Activated gamma-delta T cell treated with anti-CD3 and anti-CD28 coated beads, Interleukin-2, amount 50 U/mL, for 16 hours (primary cell): ENCODE measurements at places on chromosomes 6 and 20.

- no peak for DNase-seq
These were observed 81.8 kb upstream of the CNKSR3 start for GRCh38 chr6:154592199-154592860.

DNA sequence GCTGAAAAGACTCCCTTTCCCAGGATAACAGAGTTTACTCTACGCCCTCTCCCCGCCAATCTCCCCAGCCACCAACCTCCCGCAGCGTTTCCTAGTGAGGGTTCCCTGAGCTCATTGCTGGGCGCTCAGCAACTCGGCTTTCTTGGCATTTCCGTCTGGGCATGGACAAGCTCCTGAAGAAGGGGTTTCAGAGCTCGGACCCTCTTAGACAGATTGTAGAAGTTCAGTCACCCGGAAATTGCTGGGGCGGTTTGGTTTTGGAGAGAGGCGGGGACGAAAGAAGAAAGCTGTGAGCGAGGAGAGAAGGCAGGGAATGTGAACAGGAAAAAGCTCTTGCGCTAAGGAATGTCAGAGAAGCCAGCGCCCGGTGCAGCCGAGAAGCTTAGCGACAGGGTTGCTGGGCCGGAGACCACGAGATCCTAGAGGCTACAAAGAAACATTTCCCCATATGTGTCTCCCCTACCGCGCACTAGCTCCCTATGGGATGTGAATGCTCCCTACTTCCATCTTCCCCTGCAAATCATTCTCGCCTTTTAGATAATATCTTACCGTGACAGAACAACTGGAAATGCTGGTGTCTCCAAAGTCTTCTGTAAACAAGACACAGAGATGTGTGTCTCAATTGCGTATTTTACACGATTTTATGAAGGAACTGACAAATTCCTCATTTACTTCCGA is 15.8 kb downstream of the POM121L2 start:
- no peak for DNase-seq

DNA sequence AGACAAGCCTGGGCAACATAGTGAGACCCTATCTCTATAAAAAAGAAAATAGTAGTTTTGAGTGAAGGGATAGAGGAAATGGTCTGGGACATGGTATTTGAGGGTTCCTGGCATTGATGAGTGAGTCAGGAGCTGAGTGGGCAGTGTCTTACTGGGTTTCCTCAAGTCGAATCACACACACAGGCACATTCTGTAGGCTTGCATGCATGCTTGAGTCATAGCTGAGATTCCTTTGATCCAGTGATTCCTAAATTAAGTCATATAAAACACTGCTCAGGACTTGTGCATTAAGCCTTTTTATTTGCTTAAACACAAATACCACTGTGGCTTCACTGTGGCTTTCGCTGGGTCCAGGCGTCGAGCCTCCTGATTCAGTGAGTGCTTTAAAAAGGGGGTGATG is 71.8 kb upstream of the TMEM181 start:
- no peak for DNase-seq

- DNase-seq: no peak
These were observed 105.0 kb downstream of the SPTLC3 start for GRCh38 chr20:13113731-13114130.

DNA sequence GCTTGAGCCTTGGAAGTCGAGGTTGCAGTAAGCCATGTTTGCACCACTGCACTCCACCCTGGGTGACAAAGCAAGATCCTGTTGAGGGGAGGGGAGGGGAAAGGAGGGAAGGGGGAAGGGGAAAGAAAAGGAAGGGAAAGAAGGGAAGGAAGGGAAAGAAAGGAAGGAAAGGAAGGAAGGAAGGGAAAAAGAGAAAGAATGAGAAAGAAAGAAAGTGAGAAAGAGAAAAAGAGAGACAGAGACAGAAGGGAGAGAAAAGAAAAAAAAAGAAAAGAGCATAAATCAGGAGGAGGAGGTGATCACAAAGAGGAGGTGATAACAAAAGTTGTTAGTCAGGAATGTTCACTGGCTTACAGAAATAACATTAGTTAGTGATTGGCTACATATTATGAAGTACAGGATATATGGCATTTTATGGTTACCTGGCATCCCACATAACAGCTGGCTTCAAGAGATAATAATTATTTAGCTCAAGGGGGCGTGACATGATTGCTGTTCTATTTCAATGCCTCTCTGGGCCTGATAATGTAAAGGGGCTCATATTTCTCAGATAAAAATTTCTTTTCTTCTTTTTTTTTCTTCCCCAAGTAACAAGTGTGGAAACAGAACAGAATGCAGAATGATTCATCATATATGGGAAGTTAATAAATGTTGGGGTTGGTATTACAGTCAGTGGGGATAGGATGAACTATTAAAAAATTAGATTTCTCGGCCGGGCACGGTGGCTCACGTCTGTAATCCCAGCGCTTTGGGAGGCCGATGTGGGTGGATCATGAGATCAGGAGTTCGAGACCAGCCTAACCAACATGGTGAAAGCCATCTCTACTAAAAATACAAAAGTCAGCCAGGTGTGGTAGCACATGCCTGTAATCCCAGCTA is 27.1 kb downstream of the SAMHD1 start:
- DNase-seq: no peak

GRCh38 chr6:39100358-39100757 is 14.6 kb downstream of the SAYSD1 start:
- no peak for DNase-seq

DNA sequence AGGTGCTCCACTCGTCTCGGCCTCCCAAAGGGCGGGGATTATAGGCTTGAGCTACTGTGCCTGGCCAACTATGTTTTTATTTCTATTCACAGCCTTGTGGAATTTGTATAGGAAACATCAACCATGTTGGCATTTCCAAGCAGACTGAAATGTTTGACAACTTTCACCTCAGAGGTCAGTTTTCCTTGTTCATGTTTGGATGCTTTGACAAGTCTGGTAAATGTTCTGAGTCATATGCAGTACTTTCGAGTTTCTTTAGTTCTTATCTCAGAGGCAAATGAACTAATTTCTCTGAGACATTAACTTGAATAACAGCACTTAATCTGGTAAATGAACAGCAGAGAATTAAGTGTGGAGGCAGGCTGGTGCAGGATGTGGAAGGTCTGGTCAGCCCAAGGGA is 373.4 kb upstream of the SYNCRIP start:
- no peak for DNase-seq

- DNase-seq: no peak
These were observed 1.1 kb downstream of the JAG1 start for GRCh38 chr20:10672624-10673127.

DNA sequence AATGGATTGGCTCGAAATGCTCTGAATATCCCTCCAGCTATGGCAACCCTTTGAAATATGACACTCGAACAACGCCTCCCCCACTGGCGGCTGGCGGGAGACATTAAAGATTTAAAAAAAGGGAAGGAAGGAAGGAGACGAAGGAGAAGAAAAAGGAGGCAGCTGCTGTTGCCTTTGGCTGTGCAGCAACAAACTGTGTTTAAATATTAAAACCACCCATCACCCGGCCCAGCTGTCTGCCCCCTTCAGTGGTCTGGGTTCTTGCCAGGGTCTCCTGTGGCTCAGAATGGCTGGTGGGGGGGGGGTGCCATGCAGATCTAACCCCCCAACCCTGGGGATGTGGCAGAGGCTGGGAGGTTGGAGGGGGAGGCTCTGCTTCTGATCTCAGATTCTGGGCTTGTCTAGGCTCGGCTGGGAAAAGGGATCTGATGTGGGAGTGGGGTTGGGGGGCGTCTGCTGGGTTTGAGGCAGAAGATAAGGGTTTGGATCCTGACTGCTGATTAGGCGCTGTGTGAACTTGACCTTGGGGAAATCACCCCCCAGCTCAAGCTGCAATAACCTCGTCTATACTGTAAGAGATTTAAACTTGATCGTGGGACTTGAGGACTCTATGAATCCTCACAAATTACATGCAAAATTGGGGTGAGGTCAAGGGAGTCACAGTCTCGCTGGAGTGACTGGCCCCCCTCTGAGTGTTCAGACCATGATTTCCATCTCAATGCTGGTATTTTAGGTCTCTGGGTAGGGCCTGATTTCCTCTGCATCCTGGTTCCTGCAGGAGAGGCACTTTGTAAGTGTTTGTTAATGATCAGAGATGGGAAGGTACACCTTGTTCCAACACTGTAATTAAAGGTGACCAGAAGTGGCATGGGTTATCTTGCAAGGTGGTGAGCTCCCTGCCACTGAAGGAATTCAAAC is 40.3 kb upstream of the BLCAP start:
- DNase-seq: no peak

DNA sequence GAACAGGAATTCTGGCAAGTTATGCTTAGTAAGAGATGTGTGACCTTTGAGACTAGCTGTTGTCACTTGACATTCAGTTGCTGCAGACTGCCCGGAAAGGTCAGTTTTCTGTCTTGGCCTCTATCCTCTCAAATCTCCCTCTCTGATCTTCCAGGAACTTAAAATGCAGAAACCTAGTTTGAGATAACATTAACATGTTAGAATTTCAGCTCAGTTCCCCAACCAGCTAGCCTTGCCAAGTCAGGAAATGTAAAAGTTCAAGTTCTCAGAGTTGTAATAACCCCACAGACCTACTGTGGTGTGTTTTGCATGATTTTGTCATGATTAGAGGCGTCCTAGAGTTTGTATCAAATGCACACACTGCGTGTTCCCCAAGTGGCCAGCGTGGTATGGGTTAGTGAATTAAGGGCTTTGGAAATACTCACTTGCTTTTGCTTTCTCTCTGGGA is 46.6 kb downstream of the DUSP22 start:
- no peak for DNase-seq

DNA sequence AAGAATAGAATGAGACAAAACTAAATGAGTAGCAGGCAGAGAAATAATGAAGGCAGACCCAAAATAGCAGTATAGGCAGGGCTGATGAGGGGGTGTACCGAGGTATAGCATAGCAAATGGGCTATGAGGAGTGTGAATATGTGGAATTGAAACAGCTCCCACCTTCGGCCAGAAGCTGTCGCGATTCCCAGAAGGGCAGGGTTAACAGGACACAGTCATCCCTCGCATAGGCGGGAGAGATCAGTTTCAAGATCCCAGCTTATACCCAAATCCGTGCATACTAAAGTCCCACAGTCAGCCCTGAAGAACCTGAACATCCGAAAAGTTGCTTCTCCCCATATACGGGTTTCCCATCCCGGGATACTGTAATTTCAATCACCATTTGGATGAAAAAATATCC is 82.7 kb downstream of the PTPRK start:
- no peak for DNase-seq

- no peak for DNase-seq
These were observed 57.2 kb downstream of the TRAM2 start for GRCh38 chr6:52519618-52520017.

DNA sequence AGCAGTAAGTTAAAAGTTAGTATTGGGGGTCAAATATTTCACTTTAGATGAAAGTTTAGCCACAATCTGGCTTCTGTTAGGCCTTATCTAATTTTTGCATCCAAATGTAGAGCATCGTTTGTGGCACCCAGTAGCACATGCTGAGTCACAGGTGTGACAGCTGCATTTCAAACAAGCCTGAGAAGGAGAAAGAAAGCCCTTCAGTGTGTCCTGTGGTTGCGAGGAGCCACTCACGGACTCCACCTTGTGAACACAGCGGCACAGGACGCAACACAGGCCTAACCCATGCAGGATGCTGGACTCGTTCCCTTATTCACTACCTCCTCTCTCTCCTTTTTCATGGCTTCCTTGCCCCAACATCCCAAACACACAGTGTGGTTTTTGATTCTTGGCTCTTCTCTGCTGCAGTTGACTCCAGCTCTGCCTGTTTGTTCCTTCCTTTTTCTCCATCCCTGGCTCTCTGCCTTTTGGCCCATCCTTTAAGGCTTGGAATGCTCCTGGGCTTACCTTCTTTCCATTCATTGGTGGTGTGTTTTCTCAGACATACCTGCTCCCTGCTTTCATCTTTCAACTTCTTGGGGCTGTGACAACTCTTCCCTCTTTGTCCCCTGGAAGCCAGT is 124.2 kb downstream of the SLC16A10 start:
- no peak for DNase-seq

DNA sequence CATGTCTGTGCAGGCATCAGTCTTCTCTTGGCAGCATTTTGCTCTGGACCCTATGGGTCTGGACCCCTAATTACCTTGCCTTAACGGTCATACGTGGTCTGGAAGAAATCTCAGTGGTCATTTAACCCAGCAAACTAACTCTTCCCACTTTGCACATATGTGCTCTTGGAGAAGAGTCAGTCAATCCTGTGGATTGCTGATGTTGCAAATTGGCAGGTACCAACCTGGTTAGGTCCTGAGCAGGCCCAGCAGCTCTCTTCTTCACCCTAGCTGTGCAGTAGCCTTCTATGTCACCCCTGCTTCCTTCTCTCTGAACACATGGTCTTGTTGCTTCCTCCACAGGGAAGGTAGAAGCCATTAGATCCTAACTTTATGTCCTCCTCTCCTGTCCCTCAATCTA is 1.6 kb downstream of the CEP43 start:
- DNase-seq: no peak

DNA sequence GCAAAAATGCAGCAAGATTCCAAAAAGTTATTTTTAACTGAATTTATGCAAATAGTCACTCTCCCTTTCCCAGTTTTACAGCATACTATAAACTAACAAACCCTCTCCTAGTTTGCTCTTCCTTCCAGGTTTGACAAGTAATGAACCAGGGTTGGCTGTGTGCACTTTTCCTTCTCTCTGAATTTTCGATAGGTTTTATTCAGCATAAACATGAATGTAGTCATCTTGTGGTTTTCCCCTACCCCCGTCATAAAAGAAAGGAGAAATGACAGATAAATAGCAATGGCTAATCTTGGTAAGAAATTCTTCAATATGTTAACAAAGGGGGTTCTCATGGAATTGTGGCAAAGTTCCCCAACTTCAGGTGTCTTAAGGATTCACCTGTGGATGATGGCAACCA is 26.3 kb downstream of the PRDM1 start:
- DNase-seq: no peak

- DNase-seq: no peak
These were observed 245.1 kb downstream of the MYLK4 start for GRCh38 chr6:2505624-2506023.

GRCh38 chr6:96795481-96795880 is 41.8 kb downstream of the GPR63 start:
- no peak for DNase-seq

- DNase-seq: no peak
These were observed 1.3 kb upstream of the LRFN2 start for GRCh38 chr6:40588480-40588879.

GRCh38 chr20:37850724-37851355 is 52.1 kb upstream of the VSTM2L start:
- no peak for DNase-seq

DNA sequence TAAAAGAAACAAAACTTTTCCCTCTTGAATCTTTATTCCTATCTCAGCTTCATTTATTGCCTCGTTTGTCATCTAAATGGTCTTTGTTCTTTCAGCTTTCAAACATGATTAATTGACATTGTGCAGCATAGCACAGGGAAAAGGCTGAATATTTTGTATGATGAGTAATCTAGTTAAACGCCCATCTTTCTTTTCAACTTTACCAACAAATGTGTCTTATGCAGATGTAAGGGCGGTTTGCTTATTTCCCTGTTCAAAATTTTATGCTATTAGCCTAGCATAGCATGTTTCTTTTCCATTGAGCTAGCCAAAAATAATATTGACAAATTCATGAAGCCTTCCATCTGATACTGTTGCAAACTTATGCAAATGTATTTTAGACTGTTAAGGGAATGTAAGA is 176.4 kb upstream of the AKAP12 start:
- no peak for DNase-seq
